ENCODE measurements at places on chromosomes 13 and 19. TPM values are rescaled to one million over a fixed set of nuclear protein-coding genes. Genes with fewer than 3 reads are reported as not detected.

DNA sequence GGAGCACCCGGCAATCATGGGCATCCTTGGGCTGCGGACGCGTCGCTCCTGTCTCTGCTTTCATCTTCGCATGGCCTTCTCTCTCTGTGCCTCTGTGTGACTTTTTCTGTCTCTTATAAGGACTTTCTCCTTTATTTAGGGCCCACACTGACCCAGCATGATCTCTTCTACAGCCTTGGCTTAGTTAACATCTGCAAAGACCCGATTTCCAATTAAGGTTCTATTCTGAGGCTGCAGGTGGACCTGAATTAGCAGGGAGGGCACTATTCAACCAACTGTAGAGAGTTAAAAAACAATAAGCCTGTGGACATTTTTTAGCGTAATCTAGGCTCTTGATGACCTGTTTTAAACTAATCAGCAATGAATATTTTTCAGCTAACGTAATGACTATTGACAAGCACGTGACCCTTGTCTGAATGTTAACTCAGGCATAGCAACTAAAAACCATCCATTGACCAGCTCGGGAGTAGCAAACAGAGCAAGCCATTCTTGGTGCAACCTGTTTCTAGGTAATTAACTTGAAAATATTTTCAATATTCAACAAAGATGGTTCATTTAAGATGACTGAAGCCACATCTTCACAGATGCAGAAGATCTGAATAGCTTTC is 15.2 kb downstream of the F10 start:
- no peak for DNase-seq

DNA sequence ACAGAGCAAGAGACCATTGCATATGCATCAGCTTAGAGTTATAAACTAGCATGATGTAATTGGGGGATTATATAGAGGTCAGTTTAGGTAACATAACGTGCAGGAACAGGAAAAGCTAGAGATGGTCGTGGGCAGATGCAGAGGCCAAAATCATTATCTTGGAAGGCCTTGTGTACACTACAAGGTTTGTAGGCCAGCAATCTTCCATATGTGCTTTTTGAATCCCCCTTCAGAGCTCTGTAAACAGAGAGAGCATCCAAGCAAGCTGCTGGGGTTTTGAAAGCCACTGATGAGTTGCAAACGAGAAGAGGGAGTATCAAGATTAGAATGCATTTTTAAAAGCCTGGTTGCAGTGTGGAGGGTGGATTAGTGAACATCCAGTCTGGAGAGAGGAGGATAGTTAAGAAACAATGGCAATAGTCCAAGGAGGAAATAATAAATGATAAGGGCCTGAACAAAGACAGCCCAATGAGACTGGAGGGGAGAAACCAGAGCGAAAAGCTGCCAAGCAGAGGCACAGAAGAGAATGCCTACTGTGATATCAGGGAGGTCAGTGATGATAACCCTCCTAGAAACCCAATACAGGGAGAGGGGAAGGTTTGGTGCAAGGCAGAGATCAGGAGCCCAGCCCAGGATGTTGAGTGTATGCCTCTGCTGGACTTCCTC is 109.6 kb downstream of the ZAR1L start:
- DNase-seq: no peak

DNA sequence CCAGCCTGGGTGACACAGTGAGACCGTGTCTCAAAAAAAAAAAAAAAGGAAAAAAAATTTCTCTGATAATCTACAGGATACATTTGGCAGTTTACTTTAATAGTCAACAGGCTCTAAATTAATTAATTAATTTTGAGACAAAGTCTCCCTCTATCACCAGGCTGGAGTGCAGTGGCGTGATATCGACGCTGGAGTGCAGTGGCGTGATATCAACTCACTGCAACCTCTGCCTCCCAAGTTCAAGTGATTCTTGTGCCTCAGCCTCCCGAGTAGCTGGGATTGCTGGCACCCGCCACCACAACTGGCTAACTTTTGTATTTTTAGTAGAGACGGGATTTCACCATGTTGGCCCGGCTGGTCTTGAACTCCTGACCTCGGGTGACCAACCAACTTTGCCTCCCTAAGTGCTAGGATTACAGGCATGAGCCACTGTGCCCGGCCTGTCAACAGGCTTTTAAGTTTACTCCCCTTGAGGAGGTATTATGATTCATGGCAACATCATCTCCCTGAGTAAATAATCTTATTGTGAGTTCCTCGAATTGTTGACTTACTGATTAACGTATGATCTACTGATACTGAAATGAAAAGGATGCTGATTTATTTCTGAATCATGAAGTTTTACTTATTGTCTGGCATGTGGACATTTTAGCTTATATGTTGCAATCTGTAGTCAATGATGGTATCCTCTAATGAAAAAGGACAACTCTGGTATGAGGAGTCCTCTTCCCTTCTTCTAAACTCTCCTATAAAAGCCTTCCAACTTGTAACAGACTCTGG is 21.3 kb upstream of the MTRF1 start:
- no peak for DNase-seq

GRCh38 chr13:92671821-92672220 is 554.8 kb upstream of the GPC6 start:
- DNase-seq: no peak

DNA sequence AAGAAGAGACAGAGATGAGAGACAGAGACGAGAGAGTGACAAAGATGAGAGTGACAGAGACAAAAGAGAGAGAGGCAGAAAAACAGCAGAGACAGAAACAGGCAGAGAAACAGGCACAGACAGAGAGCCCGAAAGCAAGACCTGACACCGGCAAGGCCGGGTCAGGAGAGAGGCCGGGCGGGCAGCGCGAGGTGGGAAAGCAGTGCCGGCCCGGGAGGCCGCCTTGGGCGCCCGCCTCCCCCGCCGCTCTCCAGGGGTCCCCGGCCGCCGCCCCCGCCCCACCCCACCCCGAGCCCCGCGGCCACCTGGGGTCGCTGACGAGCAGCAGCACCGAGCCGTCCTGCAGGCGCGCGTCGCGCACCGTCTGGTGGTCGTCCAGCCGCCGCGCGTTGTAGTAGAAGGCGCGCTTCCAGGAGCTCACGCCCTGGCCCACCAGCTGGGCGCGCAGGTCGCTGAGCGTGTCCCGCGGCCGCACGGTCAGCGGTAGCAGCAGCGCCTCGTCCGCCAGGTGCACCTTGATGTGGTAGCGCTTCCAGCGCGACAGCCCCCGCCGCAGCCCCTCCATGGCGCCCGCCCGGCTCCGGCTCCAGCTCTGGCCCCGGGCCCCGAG is at the start of gene TINCR:
TINCR (minus strand) TSS at position 594 of the 610 bp plus-strand sequence.
- no peak for DNase-seq

GRCh38 chr13:30042891-30043630 is 192.6 kb upstream of the UBL3 start:
- DNase-seq: no peak

GRCh38 chr13:98476538-98476966 is 100.4 kb downstream of the STK24 start:
- no peak for DNase-seq

DNA sequence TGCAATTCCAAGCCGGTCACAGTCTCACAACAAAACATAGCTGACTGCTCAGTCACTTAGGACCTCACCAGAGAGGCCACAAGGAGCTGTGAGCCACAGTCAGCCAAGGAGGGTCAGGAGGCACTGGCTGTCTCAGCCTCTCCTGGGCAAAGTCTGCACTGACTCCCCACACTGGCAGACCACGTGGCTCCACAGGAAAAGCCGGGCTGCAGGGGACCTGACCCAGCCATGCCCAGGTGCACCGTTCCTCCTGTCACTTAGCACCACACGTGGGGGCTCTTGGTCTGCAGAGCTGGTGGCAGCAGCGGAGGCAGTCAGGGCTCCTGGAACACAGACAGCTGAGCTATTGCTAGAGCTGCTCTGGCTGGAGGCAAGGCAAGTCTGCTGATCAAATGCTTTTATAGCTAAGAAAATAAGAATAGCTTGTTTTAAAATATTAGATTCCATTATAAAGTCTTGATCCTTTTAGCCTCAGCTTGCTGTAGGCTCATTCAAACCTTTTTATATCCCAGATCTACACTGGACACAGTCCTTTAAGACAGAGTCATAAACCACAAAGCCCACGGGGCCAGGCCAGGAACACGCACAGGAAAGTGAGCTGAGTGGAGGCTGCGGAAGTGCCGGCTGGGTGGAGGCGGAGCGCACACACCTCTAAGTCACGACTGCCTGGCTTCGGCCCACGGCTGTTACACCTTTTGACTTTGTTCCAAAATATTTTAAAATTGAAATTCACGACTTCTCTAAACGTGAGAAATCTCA is 744.1 kb downstream of the UQCRFS1 start:
- no peak for DNase-seq

The EFNA2 gene
- 14.0 TPM for total RNA-seq

The ZNF426 gene
- 32.4 TPM for total RNA-seq

The ZSCAN4 gene
- total RNA-seq: not detected

The CFD gene
- 3.5 TPM for total RNA-seq

The ZNF793 gene
- total RNA-seq: 29.7 TPM

Measured in mesothelial cell of epicardium (in vitro differentiated cells).